COR-L47 (cell line): ENCODE measurements at places on chromosomes 5 and 9.

- no peak for DNase-seq
Measured at GRCh38 chr5:90547072-90547536, 11.5 kb upstream of the ADGRV1 start.

- no peak for DNase-seq
Measured at GRCh38 chr9:112248722-112249121, 73.6 kb upstream of the SUSD1 start.

DNA sequence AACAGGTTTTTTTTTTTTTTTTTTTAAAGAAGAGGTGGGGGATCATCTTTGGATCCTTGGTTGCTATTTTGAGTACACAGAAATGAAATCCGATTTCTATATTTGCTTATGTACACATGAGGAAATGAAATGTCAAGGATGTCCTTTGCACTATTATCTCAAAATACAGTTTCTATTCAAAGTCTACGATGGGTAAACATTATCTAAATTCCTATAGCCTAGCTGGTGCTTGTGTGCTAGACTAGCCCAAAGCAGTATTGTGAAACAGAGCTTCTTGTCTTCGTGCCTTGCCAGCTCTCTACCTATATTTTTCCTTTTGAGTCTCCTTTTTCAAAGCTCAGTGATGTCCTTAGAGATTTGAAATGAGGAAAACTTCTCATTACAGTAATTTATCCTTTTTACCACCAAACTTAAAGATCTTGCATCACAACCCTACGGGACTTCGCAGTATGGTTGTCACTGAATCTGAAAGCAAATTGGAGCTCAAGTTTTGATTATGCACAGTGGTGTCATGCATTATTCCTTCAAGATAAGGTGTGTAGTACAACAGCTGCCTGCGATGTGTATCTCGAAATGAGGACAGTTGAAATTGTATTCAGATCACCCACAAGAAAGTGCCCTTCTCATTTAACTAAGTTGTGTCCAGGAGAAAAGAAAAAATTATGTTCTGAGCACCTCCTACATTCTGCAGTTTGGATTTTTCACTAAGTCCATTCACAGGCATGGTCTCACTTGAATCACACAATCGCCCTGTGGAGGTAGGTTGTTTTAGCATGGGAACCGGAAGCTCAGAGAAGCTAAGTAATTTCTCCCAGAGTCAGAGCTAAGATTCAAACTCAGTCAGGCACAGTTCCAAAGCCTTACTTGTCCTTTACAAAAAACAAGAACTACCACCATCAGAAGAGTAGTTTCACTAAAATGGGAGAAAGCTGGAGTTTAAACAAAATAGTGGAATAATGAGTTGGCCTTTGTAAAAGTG, 379.0 kb downstream of the GLIS3 start:
- DNase-seq, result no peak

DNA sequence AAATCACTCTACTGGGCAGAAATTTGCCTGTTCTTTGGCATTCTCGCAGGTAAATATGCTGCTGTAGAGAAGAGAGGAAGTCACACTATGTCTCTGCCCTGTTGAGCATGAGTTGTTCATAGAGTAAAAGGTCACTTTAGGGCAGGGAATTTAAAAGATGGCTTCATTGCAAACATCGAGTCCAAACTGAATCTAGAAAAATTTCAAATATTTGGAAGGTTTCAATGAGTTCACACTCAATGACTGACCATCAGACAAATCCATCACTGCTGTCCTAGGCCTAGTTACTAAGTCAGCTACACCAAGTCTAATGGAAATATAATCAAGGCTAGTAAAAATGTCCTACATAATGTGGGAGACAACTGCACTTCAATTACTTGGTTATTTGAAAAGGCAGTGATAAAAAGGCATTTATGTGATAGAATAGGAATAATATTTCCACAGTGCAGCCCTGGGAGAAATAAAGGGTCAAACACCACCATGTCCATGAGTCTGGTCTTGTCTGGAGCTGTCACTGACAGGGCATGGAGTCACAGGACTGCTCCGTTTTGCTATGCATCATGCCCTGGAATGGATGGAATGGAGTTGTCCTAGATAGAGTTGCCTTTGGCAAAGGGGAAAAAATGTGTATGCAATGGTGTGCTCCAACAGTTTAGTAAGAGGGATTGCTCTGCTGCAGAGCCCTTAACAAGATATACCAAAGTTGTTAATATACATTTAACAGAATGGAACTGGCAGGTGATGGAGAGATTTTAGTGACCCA, 218.5 kb upstream of the DAPK1 start:
- DNase-seq, result no peak

DNA sequence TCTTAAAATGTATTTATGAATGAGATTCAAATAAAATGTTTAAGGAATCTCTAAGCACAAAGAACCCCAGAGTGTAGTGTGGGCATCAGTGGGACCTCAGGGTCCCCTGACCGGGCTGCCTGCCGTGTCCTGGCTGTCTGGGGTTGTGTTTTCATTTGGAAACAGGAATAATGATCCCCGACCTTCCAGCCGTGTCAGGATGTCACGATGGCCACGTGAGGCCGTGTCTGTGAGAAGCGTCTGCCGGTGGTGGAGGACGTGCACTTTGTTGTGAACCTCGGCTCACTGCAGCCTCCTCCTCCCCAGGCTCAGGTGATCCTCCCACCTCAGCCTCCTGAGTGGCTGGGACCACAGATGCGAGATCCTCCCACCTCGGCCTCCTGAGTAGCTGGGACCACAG, 4.3 kb downstream of the TRAF2 start:
- DNase-seq, result no peak

DNA sequence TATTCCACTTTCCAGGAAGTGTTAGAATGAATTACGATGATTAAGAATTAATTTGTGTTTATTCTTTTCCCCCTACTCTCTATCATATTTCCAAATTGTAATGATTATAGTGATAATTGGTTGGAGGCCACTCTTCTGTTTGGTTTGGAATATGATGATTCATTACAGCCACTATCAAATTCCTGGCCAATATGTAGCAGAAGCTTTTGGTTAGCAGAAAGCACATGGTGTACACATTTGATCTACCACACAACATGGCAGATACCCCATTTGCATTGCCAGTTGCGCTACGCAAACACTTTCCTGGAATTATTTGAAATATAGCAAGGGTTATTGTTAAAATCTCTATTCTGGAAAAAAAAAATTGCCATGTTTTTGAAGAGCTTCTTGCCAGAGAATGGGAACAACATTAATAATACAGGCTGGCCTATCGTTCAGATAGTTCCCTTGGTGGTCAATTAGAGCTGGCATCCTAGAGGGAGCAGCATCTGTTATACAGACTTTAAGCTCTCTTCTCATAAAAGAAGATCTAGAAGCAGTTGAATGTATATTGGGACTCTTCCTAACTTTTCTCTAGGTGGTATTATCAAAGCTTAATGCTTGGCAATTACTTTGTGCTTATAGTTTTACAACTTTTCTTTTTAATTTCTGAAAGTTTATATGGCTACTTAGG, 455.0 kb upstream of the ACTBL2 start:
- DNase-seq, result no peak

DNA sequence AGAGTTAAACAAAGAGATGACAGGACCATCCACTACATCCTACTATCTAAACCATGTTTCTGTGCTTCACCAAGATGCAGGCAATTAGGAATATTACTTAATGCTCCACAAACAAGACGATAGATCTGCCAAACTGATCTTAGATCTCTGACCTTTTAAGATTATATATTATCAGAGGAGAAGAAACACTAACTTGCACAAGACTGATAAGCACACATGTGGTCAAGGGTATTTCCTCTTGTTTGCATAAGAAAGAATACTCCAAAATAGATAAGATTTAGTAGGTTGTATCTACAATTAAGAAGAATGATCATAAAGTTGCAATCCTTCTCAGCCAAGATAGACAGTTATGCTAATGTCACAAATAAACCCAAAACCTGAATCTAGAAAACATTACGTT, 601.0 kb upstream of the ACO1 start:
- no peak for DNase-seq

DNA sequence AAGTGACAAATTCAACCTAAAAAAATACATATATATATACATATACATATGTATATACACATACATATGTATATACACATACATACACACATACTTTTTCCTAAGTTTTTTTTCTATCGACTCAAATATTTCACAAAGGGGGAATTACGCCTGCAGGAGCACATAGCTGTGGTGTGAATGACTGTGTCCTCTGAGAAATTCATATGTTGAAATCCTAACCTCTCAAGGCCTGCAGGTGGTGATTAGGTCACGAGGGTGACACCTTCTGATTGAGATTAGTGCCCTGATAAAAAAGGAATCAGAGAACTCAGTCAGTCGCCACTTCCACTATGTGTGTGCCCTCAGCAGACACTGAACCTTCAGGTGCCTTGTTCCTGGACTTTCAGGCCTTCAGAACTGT, 248.7 kb downstream of the SEMA5A start:
- DNase-seq, result no peak

DNA sequence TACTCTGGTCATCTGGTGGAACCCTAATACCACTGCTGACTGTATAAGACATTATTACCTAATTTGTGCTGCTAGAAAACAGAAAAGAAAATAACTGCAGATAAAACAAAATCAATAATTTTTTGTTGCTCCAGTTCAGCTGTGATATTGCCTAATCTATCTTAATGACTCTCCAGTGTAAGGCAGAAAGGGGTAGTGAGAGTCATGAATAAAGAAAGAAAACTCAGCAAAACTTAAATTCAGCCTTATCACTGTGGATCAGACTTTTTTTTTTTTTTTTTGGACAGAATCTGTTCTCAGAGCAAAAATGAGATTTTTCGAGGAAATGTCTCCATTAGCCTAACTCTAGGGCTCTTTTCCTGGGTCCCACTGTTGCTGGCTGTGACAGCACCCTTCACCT, 1.1 kb upstream of the DOCK2 start:
- DNase-seq, result no peak

DNA sequence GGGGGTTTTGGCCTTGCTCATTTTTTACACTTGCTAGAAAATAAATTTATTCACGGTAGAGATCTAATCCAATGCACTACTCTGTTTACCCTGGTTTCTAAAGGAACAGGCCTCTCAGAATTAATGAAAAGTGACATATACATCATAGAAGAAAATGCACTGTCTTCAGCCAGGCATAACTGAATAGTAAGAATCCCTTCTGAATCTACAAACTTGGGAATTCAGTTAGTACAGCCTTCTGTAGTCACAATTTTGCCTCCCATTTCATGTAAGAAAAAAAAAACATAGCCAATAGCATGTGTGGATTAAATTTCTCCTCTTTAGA, 197.3 kb downstream of the CAAP1 start:
- no peak for DNase-seq

DNA sequence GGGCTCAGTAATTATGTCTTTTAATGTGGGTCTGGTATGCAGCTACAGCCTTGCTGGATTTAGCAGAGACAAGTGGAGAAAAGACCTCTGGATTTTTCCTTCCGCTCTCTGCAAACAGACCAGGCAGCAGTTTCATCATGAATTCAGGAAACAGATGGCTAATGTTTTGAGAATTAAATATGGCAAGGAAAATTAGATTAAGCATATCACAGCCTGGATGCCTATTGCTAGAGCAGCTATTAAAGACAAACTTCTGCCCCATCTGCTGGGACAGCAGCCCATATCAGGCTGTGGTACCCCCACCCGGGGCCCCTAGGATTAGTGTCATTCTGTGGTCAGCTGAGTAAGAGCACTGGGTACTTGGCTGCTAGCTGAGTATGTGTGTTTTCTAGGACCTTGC, 6.2 kb downstream of the SKP2 start:
- DNase-seq, result no peak

GRCh38 chr9:95028853-95029219, 288.7 kb downstream of the FANCC start:
- peak; percentile 18 for DNase-seq

GRCh38 chr9:135604437-135605237, 34.7 kb downstream of the GLT6D1 start:
- DNase-seq, result no peak

GRCh38 chr5:136998854-136999357, 500.2 kb downstream of the SPOCK1 start:
- no peak for DNase-seq

GRCh38 chr9:18981476-18982261, 51.3 kb downstream of the SAXO1 start:
- no peak for DNase-seq

- no peak for DNase-seq
Measured at GRCh38 chr9:138118601-138119071, 241.1 kb downstream of the CACNA1B start.

GRCh38 chr5:174531782-174532191, 192.6 kb upstream of the MSX2 start:
- peak; percentile 92 for DNase-seq

DNA sequence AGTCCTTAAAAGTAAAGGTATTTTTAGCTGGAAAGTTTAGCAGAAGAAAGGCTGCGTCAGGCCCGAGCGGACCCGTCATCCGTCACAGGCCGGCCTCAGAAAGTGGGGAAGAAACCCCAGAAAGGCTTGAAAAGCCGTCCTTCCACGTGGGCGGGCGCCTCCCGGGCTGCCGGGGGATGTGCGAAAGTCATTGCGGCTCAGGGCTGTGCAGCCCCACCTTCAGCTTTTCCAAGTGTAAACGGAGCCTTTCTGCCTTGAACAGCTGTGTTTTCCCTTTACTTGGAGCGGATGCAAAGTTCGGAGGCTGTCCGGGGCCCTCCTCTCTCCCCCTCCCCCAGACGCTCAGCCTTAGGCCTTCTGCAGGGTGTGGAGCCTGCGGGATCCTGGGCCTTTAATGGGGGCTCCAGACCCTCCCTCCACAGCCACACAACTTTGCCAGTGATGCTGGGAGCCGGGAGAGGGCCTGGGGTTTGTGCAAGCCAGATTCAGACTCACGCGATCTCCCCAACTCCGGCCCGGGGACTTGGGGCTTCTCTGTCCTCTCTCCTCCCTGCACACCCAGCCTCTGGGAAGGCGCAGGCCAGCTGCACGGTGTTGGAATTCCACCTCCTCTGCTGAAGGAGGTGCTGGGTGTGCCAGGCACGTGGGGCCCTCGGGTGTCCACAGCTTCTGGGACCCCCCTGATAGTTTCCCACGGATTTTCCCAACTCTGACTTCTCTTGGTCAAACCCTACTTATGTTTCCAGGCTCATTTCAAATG, 95.5 kb upstream of the RAPGEF1 start:
- no peak for DNase-seq

- no peak for DNase-seq
Measured at GRCh38 chr9:131704988-131705387, 34.9 kb downstream of the RAPGEF1 start.

DNA sequence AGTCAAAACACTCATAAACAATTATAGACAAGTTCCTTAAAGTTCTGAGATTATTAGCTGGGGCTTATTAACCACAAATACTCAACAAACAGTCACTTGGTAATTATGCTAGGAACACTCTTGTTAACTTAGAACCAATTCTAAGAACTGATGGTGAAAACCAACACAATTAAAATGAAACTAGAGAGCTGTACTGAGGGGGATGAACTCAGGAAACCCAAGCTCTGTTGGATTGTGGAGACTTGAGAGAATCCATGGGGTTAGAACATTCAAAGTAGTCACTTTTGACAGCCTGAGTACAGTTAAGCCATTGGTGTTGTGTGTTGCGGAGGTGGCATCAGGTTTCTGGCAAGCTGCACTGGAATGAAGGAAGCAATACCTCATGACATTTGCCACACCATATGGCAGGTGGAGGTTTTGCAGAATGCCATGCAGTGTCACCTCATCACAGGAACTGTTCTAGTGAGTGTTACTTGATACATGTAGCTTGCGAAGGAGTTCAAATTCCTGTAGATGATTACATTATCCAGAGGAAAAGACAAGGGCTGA, 480.9 kb upstream of the CD180 start:
- DNase-seq, result no peak
